ENCODE measurements at places on chromosomes 13 and 19.

DNA sequence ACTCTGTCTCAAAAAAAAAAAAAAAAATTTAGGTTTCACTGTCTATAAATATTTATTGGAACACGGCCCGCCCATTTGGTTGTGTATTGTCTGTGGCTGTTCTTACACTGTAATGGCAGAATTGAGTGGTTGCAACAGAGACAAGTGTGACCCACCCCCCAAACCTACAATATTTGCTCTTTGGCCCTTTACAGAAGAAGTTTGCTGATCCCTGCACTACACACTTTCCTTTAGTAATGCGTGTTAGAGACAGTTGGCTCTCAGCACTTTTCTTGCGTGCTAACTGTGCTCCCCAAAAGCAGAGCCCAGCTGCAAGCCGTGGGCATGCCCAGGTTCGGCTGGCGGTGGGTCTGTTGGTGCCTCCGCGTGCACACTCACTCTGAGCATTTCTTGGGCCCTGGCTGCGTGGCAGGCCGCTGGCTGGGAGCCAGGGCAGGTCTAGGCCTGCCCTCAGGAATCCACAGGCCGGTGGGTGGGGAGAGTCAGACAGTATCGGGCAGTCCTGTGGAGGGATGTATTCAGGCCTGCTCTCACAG, 72.6 kb downstream of the SIPA1L3 start:
- no peak for DNase-seq

DNA sequence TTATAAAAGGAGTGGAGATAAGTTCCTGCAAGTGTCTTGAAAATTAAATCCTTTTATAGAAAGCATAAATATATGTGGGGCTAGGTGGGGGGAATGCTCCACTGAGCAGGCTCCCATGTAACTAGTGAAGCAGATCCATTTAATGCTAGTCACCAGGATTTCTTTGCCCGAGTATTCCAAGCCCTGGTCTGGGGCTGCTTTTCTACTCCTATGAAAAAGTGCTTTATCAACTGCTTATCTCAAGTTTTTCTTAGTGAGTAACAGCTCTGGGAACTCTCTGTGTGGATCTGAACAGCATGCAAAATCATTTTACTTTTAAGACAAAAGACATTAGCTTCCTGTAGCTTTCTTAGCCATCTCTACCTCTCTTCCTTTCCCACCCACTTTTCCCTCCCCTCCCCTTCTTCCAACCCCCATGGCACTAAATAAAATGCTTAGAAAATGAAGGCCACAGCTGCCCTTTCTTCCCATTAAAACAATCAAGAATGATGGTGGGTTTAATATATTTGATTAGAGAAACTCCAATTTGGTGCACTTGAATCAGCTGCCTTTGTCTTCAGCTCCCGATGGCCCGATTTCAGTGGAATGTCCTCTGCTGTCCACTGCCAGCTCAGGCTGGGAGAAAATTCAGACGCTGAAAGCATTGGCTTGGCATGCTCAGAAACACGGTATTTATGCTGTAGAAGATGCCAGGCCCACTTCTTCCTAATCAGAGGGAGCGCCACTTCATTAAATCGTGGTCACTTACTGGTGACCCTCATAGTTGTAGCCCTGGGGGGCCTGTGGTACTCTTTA, 475.1 kb downstream of the FOXO1 start:
- DNase-seq: no peak

DNA sequence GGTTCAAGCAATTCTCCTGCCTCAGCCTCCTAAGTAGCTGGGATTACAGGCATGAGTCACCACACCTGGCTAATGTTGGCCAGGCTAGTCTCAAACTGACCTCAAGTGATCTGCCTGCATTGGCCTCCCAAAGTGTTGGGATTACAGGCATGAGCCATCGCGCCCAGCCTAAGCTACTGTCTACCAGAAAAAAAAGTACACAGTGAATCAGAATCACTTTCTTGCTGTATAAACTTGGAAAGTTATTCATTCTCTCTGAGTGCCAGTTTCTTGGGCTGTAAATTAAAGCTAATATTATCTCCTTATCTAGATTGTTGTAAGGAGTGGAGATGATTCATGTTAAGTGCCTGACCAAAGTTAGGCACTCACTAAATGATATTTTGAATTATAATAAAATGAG, 242.8 kb downstream of the ENOX1 start:
- DNase-seq: no peak

- no peak for DNase-seq
Measured at GRCh38 chr19:33225458-33225926, at the start of gene SLC7A10. Gene SLC7A10, minus strand, starts transcription at chr19:33225850. Its CDS starts 147 bp downstream, at chr19:33225703.

DNA sequence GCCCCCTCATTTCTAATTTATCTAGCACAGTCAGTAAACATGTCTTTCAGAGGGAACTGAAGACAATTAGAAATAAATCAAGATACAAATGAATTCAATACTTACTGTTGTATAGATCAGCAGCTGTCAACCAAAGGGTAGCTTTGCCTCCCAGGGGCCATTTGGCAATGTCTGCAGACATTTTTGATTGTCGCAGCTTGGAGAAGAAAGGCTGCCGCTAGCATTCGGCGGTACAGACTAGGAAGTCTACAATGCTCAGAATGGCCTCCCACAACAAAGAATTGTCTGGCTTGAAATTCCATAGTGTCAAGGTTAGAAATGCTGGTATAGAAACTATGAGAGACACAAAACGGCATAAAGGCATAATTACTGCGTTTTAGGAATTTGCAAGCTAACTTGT, 91.6 kb downstream of the RGCC start:
- DNase-seq: no peak

DNA sequence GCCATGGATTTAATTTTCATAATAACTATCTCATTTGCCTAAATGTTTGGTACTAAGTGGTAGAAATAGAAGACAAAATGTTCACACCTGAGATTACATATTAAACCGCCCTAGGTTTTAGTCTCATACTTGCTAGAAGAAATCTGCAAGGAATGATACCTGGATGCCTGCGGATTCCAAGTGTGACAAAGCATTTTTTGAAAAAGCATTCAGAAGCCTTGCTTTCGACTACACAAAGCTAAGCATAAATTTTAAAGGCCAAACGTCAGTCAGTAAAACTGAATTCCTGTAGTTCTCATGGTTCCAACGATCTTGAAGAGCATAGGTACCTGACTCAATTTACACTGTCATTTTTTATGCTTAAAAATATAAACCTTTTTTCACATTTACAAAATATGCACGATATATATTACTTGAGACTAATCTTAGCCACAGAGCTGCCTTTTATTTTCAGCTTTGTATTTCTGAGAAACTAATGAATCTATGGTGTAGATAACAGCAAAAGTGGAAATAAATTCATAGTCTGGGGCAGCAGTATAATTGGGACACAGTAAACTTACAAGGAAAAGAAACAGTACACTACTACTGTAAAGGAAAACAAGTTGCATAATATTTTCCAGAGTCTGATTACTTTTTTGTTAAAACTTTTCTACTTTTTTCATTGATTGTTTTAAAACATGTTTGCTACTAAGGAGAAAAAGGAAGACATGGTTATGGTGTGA, 1.2 kb upstream of the LRRC63 start:
- no peak for DNase-seq

GRCh38 chr13:84118839-84119409, 236.7 kb upstream of the SLITRK1 start:
- DNase-seq: no peak
